ENCODE measurements at places on chromosomes 4 and X. TPM values are rescaled to one million over a fixed set of nuclear protein-coding genes. Genes with fewer than 3 reads are reported as not detected.

Gene GRIA3
- total RNA-seq, result 16.8 TPM

Gene MYOZ2
- total RNA-seq, result 0.41 TPM

Gene STPG2
- total RNA-seq, result not detected

Gene RNF150
- 22.0 TPM for total RNA-seq

Gene GRPR
- 0.27 TPM for total RNA-seq

Gene MAGEA8
- not detected for total RNA-seq

Gene DMP1
- total RNA-seq, result not detected

Gene RPA4
- not detected for total RNA-seq

Gene NSUN7
- not detected for total RNA-seq

GRCh38 chr4:176653401-176654220 lies 139.1 kb downstream of the VEGFC start:
- peak; percentile 51 for DNase-seq

DNA sequence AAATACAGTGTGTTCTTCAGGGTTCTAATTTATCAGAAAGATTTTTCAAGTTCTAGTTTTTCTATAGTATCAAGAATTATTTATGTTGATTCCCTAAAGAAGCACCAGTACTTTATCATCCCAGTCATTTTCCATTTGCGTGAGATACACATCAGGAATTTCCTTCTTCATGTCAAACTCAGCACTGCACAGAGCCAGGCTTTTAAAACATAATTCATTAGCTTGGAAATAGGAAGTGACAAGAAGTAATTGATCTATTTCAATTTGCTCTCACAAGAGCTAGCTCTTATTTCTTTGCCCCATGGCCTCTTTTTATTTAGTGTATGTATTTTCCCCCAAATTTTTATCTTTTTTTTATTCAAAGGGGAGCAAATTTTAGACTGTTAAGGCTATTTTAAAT lies 13.0 kb upstream of the SLC10A4 start:
- DNase-seq, result no peak

GRCh38 chrX:109878236-109878635 lies 124.7 kb upstream of the TMEM164 start:
- no peak for DNase-seq

GRCh38 chr4:1139860-1140259 lies 26.5 kb upstream of the RNF212 start:
- DNase-seq, result no peak

DNA sequence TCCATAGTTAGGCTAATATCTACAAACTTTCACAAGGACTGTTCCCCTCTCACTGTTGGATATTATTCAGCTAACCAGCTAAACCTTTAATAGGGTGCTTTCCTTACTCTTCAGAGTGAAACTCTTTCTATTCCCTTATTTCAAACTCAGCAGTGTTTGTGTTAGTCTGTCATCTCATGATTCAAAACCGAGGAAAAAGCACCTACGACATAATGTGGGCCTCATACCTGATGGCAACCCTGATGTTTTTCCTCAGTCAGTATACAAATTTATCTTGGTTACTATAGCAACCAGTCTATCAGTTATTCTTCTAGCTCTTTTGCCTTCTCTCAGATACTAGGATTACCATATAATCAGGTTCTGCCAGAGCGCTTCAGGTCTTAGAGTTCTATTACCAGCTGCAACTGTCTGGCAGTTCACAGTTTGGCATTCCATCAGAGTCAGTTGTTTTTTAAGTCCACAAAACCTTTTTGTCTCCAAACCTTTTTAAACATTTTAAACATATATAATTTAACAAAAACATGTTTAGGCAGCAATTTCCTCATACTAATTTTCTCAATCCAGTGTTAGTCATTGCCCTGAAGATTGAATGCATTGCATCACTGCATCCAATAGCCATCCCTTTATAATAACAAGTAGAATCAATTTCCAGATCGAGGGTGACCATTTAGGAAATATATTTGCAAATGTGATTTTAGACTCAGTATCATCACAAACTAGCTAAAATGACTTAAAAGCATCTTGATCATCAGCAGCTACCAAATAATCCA lies 7.4 kb downstream of the WDR44 start:
- DNase-seq, result no peak

- no peak for DNase-seq
Measured at GRCh38 chrX:10108288-10108687, 48.5 kb upstream of the CLCN4 start.

GRCh38 chr4:39609454-39609931 lies 29.2 kb downstream of the SMIM14 start:
- no peak for DNase-seq

- DNase-seq, result no peak
Measured at GRCh38 chr4:9927341-9928007, 93.8 kb downstream of the SLC2A9 start.

DNA sequence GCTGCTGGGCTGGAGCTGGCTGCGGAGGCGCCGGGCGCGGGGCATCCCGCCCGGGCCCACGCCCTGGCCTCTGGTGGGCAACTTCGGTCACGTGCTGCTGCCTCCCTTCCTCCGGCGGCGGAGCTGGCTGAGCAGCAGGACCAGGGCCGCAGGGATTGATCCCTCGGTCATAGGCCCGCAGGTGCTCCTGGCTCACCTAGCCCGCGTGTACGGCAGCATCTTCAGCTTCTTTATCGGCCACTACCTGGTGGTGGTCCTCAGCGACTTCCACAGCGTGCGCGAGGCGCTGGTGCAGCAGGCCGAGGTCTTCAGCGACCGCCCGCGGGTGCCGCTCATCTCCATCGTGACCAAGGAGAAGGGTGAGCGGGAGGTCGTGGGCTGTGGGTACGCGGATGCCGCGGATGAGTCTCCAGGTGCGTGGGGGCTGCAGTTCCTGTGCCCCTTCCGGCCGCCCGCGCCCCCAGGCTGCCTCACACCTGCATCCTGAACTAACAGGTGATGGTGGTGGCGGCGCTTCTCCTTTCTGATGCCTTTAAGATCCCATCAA lies 499 bp downstream of the CYP2U1 start:
- no peak for DNase-seq

GRCh38 chrX:11423362-11423818 lies 130.2 kb downstream of the AMELX start:
- DNase-seq, result peak; percentile 49

- no peak for DNase-seq
Measured at GRCh38 chrX:94058728-94059382, 384.8 kb downstream of the FAM133A start.

DNA sequence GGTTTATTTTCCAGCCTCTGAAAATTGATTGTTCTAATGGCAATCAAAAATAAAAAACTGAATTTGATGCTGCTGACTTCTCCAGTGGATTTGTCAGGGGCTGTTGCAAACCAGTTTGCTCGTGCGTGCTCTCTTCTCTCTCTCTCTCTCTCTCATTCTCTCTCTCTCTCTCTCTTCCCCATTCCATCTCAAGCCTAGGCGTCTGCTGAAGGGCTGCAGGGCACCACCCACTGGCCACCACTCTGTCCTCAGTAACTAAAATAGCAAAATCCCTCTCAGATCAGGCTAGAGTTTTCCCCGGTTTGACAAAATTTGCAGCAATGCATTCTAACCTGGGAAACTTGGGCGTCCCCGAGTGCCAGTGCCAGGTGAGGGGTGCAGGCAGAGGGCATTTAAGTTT lies 19.4 kb downstream of the NKX6-1 start:
- DNase-seq, result no peak

DNA sequence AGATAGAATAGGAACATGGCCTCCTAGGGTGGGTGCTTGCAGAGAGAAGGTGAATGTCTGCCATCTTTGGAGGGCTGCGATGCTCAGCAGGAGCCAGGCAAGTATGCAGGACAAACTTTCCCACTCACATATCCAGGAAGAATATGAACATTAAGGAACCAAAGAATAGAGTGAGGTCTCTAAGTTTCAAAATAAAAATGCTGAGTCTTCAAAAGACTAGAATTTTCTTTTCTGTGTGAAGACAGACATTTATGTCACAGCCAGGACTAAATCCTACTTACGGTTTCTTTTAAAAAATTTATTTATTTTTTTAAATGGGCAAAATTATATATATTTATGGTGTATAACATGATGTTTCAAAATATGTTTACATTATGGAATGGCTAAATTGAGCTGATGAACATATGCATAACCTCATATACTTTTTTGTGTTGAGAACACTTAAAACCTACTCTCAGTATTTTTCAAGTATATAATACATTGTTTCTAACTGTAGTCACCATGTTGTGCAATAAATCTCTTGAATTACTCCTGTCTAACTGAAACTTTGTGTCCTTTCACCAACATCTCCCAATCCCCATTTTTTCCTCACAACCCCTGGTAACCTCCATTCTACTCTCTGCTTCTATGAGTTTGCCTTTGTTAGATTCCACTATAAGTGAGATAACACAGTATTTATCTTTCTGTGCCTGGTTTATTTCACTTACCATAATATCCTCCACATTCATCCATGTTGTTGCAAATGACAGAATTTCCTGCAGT lies 177.8 kb upstream of the HAND2 start:
- no peak for DNase-seq

- no peak for DNase-seq
Measured at GRCh38 chr4:39655211-39655610, 16.5 kb upstream of the SMIM14 start.

DNA sequence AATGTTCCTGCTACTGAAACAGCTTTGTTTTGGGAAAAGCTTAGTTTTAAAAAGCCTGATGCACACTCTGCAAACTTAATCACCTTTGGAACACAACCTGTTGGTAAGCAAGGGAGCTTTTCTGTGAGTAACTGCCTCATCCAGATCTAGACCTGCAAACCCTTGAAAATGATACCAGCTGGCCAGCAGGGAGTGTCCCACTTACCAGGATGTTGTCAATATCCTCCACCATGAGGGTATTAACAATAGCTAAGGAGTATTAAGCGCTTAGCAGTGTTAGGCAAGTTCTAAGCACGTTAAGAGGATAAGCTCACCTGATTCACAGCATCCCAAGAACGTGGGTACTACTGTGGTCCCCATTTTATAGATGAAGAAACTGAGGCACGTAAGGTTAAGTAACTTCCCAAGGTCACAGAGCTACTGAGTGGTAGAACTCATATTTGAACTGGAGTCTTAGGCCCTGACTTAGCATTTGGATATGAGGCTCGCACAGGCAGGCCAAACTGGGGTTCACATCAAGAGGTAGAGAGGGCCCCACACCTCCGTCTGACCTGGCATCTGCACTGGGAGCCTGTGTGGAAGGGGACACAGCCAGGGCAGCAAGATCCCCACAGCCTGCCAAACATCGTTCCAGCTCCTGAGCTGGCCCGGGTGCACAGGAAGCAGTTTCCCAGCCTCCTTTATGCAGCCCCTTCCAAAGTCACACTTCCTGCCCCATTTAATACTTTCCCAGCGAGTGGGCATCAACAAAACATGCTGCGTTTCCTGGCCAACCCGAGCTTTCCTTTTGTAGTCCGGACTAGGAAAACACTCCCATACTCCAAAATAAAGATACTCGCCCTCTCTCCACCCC lies 32.7 kb downstream of the IRF2 start:
- no peak for DNase-seq

GRCh38 chr4:74944354-74944793 lies 11.5 kb downstream of the PARM1 start:
- no peak for DNase-seq

DNA sequence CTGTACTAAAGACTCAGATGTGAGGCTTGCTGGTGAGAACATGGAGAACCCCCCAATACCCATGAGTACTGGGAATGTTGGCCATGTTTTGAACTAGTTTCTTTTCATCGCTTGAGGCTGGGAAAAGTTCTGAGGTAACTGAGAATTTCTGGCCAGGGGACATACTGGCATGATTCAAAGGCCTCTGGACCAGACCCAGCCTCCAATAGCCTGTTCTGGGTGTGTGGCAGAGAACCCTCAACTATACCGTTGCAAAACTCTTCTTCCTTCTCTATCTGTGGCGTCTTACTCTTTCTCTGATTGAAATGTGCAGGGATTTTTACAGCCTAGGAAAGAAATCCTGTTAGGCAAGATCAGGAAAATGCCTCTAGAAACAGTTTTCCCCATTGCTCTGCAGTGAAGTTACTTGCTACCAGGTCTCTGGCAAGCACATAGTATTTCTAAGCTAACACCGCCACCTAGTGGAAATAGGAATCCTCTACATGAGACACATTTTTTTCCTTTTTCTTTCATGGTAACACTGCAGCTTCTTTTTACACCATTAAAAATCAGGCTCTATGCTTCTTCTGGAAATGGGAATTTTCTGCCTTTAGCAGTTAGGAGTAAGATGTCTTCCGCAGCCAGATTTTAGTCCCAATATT lies 170.7 kb upstream of the ZCCHC13 start:
- peak; percentile 59 for DNase-seq

DNA sequence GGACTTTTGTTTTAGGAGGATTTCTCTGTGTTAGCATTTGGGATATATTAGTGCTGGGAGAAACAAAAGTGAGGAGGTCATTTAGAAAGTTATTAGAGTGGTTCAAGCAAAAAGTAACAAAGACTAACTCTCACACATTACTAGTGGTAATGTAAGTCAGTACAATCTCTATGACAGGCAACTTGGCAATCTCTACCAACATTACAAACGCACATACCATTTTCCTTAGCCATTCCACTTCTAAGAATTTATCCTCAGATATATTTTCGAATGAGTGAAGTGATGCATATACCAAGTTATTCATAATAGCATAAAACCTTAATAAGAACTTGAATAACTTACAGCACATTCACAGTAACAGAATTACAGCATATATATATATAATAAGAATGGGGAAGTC lies 146.2 kb downstream of the PRSS12 start:
- peak; percentile 4 for DNase-seq

GRCh38 chr4:71063711-71064110 lies 70.3 kb downstream of the DCK start:
- no peak for DNase-seq

DNA sequence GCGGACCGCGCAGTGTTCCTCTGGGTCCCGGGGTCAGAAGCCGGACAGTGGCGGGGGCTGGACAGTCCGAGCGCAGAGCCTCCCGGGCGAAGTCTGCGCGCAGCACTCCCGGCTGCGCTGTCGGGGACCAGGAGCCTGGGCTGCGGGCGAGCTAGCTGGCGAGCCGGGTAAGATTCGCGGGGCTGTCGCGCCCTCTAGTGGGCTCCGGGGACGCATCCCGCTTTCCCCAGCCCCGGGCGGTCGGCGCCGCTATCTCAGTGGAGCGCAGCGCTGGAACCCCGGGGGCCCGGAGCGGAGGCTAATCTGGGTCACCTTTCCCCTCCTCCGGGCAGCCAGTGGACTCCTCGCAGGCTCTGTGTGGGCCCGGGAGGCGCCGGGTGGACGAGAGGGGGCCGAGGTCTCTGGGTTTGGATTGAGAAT lies 4.2 kb downstream of the PDGFRA start:
- DNase-seq, result peak; percentile 83

- peak; percentile 1 for DNase-seq
Measured at GRCh38 chrX:46913667-46914066, 1.4 kb downstream of the JADE3 start.

DNA sequence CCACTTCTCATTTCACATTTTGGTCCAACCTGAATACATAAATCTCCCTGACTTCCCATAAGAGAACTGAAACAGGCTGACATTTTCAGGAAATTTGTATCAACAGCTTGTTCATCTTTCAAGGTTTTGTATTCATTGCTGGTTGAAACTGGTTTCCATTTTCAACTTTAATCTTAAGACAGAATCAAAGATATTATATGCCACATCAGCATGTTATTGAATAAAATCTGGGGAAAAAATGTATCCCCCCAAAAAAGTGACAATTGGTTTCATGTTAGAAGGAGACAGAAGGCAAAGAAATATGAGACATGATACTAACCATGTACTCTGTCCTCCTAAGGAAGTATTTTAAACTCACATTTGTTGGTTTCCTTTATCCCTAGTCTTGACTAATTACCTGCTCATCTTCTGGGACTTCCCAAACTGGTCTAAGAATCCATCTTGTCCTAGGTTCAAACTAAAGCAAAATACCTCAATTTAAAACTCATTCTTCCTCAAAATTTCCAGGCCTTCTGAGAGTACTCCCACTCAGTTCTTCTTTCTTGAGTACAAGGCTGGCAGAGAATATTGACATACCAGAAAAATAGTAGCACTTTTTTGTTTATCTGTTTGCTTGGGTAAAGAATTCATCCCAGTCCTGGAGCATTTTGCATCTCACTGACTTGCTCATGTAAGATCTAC lies 3.1 kb upstream of the ANTXR2 start:
- DNase-seq, result no peak
